ENCODE measurements at places on chromosomes 11 and 22.

- peak; percentile 11 for DNase-seq
Observed at GRCh38 chr11:105000167-105000566, 22.8 kb downstream of the CASP5 start.

DNA sequence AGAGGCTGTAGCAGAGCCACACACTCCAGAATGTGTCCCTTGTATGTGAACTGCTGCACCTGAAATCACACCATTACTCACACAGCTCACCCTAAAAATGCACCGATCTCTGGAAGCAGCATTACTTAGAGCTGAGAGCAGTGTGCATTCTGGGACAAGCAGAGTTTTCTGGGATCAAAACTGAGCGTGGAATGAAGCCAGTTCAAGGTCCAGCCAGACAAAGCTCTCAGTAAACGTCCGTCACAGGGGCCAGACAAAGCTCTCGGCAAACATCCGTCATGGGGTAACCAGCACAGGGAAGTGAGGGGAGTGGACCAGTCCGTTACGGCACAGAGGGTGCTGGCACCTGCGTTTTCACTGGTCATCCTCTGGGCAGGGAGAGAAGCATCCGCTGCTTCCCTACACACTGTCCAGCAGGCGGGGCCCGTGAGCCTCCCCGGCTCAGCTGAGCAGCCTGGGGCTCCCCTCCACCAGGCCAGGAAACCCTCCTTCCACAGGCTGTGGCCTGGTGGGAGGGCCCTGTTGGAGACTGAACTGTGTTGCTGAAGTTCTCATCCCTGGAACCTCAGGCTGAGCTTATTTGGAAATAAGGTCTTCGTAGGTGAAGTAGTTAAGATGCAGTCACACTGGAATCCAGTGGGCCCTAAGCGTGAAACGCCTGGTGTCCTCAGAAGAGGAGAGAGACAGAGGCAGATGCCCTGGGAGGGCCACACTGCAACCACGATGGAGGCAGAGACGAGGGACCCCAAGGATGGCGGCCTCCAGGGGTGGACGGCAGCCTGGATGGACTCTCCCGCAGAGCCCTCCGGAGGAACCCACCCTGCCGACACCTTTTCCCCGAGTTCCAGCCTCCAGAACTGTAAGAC lies 883.9 kb downstream of the BRD1 start:
- DNase-seq = no peak

GRCh38 chr11:117177534-117178209 lies 871 bp upstream of the SIDT2 start:
- DNase-seq = no peak

DNA sequence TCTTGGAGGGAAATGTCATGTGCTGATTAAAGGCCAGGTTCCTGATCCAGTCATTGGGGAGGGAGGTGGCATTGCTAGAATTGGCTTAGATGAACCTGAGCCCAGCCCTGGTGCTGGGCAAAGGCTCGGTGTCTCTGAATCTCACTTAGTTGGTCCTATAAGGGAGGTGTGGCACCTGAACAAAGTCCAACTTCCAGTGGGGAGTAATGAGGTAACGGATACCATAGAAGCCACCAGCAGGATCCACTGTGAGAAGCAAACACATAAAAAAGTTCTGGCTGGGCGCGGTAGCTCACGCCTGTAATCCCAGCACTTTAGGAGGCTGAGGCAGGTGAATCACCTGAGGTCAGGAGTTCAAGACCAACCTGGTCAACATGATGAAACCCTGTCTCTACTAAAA lies 26.6 kb downstream of the PRDM11 start:
- no peak for DNase-seq

- DNase-seq = no peak
Observed at GRCh38 chr22:24503843-24504338, 8.8 kb downstream of the UPB1 start.

GRCh38 chr11:132853886-132854285 lies 678.4 kb downstream of the OPCML start:
- no peak for DNase-seq

GRCh38 chr11:101552888-101553287 lies 30.9 kb downstream of the TRPC6 start:
- DNase-seq = no peak

- DNase-seq = no peak
Observed at GRCh38 chr11:95335989-95336388, 105.0 kb upstream of the SESN3 start.

- DNase-seq = no peak
Observed at GRCh38 chr11:78649361-78650215, 74.9 kb upstream of the NARS2 start.
